Activated T-cell treated with anti-CD3 and anti-CD28 coated beads, Interleukin-2, amount 50 U/mL, for 1 hour (primary cell): ENCODE measurements at places on chromosomes 5 and 9.
A peak's percentile ranks its signal among the peaks of the same experiment; 100 is the strongest.

- DNase-seq = no peak
These were observed 176.7 kb upstream of the TBC1D2 start for GRCh38 chr9:98432134-98432533.

DNA sequence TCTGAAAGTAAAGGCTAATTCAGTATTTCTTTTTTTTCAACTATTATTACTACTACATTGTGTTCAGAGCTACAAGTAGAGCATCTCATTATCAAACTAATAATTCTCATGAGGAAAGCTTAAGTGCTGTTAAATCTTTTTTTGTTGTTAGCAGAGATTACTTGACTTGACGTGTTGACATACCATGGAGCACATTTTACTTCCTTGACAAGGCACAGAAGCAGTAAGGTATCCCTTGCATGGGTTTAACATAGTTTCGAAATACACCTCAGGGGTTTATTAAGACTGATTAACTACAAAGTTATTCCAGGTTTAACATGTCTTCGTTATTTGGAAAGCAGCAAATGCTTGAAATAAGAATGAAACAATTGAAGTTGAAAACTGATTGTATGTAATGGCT is 7.0 kb downstream of the SPDL1 start:
- no peak for DNase-seq

DNA sequence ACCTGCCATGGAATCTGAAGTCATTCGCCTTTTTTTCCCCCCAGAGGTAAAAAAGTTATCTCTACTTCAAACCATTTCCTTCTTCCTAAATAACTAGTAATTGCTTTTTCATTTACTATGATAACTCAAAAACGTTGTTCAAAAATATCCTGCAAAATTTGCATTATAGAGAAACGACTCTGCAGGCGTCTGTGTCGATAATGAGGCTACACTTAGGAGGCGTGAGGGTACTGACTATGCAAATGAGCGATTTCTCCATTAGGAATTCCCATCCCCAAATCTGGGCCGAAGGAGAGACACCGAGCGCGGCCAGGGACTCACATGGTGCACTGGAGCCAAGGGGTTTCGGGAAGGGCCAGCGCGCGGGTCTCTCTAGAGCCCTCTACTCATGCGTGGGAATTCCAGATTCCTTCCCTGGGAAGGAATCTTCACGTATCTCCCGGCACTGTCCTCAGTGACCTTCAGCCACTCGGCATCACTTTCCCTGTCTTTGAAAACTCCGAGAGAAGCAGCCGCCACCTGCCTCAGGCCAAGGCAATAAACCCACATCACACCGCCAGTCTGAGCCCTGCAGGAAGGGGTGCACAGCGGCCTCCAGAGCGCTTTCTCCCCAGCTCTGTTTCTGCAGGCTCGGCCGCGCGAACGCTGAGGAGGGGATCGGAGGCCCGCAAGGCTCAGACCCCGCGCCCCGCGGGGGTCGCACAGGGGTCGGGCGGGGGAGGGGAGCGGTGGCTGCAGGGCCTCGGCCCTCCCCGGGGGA is 718 bp upstream of the DENND4C start:
- DNase-seq = no peak

DNA sequence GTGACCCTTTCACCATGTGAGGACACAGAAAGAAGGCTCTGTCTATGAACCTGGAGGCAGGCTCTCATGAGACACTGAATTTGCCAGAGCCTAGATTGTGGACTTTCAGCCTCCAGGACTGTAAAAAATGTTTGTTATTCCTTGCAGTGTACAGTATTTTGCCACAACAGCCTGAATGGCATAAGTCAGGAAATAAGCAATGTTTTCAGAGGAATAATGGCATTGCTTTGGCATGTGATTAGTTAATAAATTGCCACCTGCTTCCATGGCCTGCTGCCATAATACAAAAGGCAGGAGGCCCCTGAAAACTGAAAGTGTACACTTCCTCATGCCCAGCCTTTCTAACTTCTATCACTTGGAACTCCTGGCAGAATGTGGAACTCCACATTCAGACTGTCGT is 408.1 kb downstream of the GADD45G start:
- DNase-seq = no peak

- DNase-seq = peak; percentile 51
These were observed 5.9 kb downstream of the FAM78A start for GRCh38 chr9:131270171-131271015.

- DNase-seq = peak; percentile 35
These were observed 272.9 kb upstream of the PTGER4 start for GRCh38 chr5:40406741-40407211.

DNA sequence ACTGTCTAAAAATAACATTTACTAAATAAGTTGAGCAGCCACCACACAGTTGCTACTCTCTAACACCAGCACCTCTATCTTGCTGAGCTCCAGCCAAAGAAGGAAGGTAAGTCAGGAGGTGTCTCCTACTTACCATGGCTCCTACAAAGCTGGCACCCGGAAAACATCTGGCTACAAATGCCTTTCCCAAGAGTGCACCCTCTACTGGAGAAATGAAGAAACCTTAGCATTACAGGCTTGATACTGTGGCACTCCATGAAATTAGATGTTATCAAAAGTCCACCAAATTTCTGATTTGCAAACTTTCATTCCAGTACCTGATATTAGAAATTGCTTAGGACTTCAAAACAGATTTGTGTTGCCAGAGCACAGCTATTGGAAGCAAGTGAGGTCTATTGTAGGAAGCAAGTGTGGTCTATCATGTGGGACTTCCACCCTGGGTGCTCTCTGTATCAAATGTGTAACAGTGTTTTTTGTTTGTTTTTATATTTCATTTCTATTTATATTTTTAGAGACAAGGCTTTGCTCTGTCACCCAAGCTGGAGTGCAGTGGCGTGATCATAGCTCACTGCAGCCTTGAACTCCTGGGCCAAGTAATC is 25.7 kb upstream of the RFK start:
- DNase-seq = no peak

GRCh38 chr9:114110180-114110579 is 11.1 kb upstream of the KIF12 start:
- DNase-seq = no peak

DNA sequence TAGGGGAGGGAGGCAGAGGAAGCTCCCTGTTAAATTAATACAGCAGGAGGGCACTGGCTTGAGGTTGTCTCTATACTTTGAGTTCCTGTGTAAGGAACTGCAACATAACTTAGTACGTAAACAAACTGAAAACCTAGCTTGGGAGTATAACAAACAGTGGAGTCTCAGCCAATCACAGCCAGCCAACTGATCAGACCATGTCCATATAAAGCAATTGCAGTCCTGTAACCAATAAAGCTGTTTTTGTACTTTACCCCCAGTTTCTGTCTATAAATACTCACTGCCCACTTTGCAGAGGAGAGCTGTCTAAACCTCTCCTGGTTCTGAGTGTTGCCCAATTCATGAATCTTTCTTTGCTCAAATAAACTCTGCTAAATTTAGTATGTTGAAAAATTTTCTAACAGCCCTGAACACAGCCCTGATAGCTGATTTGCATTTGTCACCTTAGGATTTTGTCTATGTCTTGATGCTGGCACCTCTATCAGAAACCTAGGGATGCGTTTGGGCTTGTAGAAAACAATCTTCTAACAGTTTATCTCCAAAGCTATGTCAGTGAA is 39.9 kb downstream of the GDNF start:
- DNase-seq = no peak

GRCh38 chr5:73901043-73901442 is 275.0 kb downstream of the ARHGEF28 start:
- DNase-seq = no peak

DNA sequence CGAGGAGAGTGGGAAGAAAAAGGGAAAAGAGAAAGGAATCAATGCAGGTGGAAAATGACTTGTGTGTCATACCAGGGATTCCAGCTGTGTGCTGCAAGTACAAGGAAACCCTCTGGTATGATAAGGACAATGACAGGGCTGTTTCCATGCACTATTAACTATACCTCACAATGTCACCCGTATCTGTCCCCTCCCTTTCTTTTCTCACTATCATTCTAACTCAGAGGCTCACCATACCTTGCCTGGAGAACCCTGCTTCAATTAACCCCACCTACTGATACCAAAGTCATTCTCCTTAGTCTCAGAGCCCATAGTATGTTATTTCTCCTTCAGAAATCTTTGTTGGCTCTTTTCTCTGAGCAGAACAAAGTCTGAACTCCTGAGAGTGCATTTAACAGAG is 236.2 kb upstream of the NREP start:
- no peak for DNase-seq

DNA sequence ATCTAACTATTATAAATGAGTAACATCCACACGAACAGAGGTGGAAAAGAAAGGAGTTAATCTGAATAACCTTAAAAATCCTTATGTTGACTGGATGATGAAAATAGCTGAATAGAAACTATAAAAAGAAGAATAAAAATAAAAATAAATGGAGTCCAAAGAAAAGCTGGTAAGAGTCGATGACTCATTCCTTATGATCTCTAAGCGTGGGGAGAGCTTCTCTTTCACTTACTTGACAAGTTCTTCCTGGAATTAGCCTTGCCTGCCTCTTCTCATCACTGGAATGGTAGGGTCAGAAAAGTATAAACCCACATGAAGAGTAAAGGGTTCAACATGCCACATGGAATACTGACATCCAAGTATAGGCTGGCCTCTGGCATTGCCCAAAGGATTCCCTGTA is 477.0 kb upstream of the RGMB start:
- no peak for DNase-seq

GRCh38 chr9:123481209-123481865 is 125.3 kb downstream of the CRB2 start:
- DNase-seq = no peak

DNA sequence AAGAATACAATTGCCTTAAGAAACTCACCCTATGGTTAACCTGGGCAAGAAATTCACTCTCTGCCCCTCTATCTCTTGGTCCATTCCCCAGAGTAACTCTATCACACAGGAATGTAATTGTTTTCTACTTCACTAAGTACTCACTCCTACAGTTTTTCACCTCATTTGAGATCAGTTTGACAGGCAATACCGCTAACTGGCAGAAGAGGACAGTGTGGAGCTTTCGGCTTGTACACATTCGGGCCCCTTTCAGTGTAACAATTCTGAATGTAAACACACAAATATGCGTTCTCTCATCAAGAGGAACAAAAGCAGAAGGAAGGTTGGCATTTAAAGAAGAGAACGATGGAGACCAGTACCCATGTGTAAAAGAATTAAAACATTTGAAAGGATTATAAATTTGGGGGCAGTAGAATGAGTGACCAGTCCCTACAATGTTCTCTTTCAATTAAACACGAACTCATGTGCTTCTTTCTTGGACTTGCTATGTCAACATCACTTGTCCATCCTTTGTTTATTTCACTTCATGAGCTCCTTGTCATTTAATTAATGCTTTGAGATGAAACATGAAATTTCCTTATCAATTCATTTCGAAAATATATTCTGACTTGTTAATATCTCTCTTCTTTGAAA is 188.5 kb upstream of the GRAMD2B start:
- DNase-seq = no peak

DNA sequence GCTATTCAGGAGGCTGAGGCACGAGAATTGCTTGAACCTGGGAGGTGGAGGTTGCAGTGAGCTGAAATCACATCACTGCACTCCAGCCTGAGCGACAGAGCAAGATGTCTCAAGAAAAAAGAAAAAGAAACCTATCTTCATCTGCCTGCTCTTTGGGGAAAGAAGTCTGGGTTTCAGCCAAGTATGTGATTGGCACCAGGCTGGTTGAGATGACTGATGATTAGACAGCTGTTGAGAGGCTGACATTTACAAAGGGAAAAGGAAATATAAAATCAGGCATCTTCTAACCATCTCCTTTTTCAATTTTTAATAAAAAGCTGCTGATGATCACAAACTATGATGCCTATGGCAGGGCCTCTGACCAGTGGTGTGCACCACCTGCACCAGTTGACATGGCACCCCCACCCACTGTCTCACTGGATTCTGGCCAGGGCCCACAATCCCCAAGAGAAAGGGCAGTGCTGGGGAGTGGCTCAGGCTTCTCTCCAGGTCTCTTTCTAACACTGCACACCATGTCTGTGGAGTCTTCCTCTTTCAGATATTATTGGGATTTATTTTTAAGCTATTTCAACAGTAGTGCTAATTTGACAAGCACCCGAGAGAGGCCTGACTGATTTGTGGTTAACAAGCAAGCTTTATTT is 17.2 kb upstream of the C5orf15 start:
- DNase-seq = no peak

DNA sequence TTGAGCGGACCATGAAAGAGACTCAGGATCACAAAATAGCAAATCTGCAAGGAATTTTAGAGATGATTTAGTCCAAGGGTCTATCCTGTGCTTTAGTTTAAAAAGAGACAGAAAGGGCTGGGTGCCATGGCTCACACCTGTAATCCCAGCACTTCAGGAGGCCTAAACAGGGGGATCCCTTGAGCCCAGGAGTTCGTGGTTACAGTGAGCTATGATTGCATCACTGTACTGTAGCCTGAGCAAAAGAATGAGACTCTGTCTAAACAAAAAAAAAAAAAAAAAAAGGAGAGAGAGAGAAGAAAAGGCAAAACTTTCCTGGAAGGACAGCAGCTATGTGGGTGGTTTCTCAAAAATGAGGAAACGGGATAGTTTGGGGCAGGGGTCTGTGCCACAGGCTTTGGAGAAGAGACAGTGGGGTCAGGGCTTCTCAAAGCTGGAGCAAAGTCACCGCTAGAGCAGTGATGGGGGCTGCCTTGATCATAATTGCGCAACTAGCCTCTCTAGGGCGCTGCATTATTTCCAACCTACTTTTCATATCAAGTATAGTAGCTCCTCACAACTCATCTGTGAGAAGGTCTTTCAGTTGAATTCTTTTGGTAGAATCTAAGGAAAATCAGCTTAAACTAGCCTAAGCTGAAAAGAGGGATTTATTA is 8.5 kb upstream of the ANKH start:
- no peak for DNase-seq

DNA sequence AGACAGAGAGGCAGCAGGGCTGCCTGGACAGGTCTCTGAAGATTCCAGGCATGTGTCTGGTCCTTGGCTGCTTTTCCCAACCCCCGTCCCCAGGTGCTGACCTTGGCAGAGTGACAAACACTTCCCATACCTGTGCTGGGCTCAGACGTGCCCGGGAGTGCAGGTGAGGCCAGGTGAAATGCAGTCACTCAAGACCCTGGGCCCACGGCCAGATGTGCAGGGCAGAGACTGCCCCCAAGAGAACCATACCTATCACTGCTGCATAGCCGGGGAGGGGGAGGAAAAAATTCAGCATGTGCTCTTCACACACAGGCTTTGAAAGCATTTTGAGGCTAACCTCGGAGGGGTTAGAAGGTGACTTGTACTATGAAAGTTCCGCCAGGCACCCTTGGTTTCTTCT is 22.6 kb downstream of the CCNJL start:
- no peak for DNase-seq

GRCh38 chr9:125690679-125691078 is 16.3 kb downstream of the MAPKAP1 start:
- no peak for DNase-seq

GRCh38 chr5:54661111-54661510 is 143.6 kb downstream of the SNX18 start:
- no peak for DNase-seq

- no peak for DNase-seq
These were observed 61.7 kb downstream of the CPLANE1 start for GRCh38 chr5:37187465-37187977.

- DNase-seq = peak; percentile 58
These were observed 6.3 kb downstream of the TESK1 start for GRCh38 chr9:35611230-35611797.
